KBM-7 (cell line): ENCODE measurements at places on chromosomes 11 and 22.
A peak's percentile ranks its signal among the peaks of the same experiment; 100 is the strongest.

- DNase-seq, result peak; percentile 34
These were observed 737 bp downstream of the PPP2R1B start for GRCh38 chr11:111765320-111765983.

GRCh38 chr11:100855466-100856067, 168.5 kb downstream of the ARHGAP42 start:
- DNase-seq, result peak; percentile 43

- no peak for DNase-seq
These were observed 332.0 kb downstream of the TENM4 start for GRCh38 chr11:79108851-79109250.

DNA sequence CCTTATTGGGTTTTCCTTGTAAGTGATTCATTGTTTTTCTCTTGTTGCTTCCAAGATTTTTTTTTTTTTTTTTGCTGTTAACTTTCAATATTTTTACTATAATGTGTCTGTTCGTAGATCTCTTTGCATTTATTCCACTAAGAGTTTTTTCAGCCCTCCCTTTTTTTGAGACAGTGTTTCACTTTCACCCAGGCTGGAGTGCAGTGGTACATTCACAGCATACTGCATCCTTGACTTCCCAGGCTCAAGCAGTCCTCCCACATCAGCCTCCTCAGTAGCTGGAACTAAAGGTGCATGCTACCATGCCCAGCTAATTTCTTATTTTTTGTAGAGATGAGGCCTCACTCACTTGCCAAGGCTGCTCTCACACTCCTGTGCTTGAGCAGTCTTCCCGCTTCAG, 1282.0 kb upstream of the CNTN5 start:
- DNase-seq, result no peak

DNA sequence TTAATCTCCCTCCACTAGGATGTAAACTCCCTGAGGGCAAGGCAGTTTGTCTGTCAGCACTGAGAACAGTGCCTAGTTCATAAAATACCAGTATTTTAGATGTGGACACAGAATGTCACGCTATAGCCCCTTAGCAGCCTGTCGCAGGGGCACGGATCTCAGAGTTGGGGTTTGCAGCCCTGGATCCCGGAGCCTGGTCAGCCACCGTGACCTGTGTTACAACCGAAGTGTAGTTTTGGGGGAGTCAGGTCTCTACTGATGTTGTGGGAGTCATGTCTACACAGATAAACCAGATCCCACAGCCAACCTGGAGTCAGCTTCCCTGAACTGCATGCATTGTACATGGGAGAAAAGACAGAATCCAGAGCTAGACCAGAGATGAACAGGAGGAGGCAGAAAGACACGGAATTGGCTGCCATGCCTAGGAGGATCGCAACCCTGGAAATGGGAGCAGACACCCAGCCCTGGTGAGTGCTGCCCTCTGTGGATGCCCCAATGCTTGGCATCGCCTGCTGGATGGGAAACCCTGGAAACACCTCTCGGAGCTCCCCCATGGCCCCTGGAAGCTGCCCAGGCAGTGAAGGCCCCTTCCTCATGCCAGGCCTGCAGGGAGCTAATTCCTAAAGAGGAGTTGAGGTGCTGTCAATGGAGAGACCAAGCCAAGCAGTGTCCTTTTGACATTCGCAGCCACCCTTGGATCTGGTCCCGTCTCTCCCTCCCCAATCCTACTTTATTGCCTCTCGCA, 851.3 kb downstream of the TBC1D22A start:
- no peak for DNase-seq

- no peak for DNase-seq
These were observed 84.3 kb downstream of the CCDC81 start for GRCh38 chr11:86459002-86459385.

- no peak for DNase-seq
These were observed 36.1 kb upstream of the OR10G7 start for GRCh38 chr11:124077266-124077665.

DNA sequence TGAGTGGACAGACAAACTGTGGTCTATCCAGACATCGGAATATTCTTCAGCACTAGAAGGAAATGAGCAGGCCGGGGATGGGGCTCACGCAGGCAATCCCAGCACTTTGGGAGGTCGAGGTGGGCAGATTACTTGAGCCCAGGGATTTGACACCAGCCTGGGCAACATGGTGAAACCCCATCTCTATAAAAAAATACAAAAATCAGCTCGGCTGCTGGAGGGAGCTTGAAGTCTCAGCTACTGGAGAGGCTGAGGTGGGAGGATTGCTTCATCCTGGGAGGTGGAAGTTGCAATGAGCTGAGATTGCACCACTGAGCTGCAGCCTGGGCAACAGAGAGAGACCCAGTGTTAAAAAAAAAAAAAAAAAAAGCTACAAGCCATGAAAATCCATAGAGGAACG, 8.0 kb upstream of the CTSD start:
- DNase-seq, result no peak

GRCh38 chr11:111229604-111230003, 15.9 kb upstream of the POU2AF2 start:
- DNase-seq, result peak; percentile 21

- no peak for DNase-seq
These were observed 583 bp downstream of the FGF4 start for GRCh38 chr11:69774354-69775162.

DNA sequence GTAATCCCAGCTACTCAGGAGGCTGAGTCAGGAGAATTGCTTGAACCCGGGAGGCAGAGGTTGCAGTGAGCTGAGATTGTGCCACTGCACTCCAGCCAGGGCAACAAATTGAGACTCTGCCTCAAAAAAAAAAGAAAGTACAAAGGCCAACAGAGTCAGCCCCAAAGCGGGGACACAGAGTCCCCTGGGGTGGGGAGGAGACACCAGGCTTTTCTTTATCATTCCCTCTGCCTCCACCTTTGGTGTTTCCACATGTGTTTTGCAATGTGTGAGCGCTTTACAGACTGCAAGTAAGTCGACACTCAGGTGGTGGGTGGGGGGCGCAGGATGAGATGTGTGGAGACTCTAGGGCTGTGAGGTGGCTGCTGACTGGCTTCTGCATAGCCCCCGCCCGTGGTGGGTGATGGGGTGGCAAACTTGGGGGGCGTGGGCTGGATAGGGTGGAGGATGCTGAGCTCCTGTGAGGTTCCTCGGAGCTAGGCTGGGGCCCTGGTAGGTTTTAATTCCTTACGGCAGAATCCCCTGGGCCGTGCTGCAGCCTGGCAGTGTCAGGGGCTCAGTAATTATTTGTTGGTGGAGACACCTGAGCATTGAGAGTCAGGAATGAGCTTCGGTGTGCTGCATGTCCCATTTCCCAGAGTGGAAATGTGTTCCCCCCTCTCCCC, 177.2 kb downstream of the CTTN start:
- DNase-seq, result no peak

DNA sequence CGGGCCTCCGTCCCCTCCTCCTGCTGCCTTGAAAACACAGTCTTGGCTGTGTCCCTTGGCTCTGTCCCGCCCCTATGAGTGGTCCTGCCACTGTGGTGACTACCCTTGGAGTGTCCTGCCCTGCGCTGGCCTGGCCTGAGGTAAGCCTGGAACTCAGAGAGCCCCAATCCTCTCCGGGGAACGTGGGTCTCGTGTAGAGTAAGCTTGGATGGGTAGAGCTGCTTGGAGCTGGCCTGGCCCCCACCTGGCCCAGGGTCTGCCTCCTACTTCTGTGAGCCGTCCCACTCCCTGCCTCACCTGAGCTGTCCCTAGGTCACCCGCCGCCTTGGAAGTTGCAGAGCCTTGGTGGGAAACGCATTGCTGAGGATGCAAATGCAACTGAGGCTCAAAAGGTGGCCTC, 347.1 kb downstream of the CTTN start:
- no peak for DNase-seq

DNA sequence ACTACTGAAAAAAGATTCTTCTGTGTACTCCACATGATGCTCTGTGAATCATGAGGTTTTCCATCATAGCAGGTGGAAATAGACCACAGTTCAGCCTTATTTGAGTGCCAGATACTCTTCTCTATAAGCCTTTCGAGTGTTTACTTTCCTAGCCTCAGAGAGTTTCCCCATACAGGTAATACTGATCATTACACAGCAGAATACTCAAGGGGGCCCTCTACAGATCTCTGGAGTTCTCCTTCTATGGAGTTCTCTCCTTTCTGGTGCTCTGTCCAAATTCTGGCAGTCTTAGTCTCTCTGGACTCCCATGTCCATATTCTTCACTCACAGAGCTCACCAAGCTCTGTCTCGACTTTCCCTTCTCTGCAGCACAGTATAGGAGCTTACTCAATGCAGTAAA, 175.7 kb upstream of the CARD18 start:
- no peak for DNase-seq

- no peak for DNase-seq
These were observed 53.9 kb upstream of the HEPHL1 start for GRCh38 chr11:93967258-93967657.

DNA sequence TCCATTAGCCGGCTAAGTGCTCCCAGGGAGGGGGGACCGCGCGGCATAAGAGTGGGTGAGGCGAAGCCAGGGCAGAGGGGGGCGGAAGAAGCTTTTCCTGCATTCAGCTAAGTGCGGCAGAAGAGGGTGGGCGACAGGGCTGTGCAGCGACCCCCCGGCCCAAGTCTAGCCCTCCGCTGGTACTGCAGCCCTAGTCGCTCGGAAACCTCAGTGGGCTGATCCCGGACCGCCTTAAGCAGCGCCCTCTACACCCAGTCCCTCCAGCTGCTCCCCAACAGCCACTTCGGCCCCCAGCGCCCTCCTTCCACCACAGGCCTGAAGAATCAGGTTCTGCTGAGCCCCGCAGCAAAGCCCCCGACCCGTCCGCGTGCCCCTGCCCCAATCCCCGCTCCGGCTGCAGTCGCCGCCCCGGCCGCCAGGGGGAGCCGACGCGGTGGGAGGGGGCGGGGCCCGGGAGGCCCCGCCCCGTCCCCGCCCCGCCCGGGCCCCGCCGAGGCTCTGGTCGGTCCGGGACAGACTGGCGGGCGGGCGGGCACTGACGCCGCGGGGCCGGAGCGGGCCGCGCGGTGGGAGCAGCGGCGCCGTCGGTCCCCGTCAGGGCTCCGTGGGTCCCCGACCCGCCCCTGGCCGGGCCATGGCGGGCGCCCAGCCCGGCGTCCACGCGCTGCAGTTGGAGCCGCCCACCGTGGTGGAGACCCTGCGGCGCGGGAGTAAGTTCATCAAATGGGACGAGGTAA, at the start of gene PLCB3:
TSS of gene PLCB3 (plus strand) at position 515 of the 737 bp plus-strand sequence. CDS start at position 635, 120 bp downstream.
- peak; percentile 51 for DNase-seq

DNA sequence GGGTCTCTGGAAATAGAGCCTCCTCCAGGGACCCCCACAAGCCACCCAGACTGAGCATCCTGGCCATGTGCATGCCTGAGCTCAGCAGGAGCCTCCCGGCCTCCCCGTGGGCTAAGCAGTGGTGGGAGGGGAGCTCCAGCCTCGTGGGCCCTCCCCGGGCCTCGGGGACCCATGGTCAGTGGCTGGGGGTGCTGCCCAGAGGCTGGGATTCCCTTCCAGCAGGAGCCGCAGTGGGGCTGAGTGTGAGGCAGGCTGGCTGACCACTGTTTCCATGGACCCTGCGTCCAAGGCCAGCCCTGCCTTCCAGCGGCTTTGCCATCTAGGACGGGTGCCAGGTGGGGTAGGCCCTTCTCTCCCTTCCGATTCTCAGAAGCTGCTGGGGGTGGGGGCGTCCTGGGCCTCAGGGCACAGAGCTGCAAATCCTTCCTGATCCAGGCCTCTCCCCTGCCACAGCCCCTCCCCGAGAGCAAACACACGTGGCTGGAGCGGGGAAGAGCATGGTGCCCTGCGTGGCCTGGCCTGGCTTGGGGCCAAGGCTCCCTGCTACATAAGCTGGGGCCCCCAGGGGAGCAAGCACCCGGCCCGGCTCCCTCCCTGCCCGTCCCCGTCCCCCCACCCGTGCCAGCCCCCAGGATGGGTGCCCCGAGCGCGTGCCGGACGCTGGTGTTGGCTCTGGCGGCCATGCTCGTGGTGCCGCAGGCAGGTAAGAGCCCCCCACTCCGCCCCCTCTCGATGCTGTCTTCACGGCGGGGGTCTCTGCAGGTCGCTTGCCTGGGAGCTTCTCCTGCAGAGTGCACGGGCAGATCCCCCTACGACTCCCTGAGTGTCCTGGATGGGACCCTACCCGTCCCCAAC, at the start of gene MUC5B:
TSS of gene MUC5B (plus strand) at position 576 of the 855 bp plus-strand sequence. CDS start at position 634, 58 bp downstream.
- DNase-seq, result no peak

- no peak for DNase-seq
These were observed 55.9 kb downstream of the PPFIA1 start for GRCh38 chr11:70326365-70326811.

DNA sequence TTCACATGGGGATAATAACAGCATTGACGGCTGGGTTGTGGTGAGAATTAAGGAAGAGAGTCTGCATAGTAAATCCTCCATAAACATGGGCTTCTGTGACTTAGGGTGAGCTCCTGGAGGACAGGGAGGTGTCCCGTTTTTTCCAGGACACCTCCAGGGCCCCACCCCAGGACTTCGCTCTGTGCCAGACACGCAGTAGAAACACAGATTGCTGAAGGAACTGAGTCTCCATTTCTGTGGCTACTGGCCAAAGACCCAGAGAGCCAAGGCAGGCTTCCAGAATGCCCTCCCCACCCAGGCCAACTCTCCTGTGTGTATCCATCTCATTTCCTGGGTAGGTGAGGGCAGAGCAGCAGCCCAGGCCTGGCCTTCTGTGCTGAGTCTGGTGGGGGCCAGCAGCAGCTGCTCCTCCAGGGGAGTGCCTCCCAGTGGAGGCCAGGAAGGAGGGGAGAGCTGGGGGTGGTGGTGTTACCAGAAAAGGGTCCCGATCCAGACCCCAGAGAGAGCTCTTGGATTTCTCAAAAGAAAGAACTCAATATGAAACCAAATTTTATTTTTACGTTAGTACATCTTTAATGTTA, 9.5 kb upstream of the RFPL3 start:
- no peak for DNase-seq
